ENCODE measurements at places on chromosomes 16 and 17.

- no peak for DNase-seq
Measured at GRCh38 chr17:6075050-6075449, 4.9 kb downstream of the WSCD1 start.

GRCh38 chr16:9903-10665 is 43.3 kb downstream of the POLR3K start:
- no peak for DNase-seq

DNA sequence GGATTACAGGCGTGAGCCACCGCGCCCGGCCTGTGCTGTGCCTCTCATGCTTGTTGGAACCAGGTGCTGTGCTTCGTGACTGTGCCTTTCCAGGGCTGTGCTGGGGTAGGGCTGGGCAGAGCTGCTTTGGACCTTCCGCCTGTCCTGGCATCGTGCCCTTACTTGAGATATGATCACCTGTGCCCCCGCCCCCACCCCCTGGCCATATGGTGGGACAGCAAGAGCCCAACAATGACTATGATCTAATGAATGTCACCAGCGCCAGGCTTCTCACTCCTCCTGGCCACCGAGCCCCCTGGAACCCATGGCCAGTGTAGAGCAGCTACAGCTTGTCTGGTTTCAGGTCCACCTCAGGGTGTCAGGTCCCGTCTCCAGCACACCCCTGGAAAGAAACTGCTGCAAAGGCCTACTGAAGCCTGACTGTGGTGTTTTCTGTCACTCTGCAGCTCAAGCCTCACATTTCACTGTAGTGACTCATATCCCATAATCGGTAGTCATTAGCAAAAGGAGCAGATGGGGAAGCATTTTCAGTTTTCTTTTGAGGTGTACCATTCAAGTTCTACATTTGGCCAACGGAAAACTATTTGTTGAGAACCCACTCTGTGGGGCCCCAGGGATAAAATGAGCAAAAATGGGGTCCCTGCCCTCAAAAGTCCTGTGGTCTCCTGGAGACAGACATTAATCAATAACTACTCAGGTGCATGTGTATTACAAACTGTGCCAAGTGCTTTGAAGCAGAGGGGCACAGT is 22.1 kb downstream of the FCSK start:
- DNase-seq, result no peak

DNA sequence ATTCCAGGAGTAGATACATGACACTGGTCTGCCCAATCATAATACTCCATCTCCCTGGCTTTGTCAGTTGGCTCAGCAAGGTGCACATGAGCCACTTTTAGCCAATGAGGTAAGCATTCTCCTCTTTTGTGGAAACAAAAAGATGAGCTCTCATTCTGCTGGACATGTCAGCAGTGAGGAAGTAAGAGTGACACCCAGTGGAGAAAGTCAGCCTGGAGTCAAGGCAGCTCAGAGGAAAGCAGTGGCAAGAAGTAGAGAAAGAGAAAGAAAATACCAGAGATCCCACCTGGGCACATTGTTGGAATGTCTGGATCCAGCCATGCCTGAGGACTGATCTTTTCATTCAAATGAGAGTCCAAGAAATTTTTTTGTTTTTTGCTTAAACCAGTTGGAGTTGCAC is 496.9 kb upstream of the C16orf82 start:
- DNase-seq, result no peak

DNA sequence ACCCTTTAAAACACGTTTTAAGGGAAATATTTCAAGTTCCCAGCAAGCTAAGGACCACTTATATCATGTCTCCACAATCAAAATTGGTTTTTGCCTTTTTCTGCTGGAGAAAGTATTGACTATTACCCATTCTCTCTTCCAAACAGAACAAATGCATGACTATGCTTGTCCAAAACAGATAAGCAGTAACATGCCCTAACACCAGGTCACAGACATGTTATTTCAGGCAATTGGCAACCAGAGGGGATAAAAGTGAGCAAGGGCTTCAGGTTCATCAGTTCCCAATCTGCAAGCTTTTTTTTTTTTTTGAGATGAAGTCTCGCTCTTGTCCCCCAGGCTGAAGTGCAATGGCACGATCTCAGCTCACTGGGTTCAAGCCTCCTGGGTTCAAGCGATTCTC is 15.0 kb downstream of the SKA2 start:
- no peak for DNase-seq

DNA sequence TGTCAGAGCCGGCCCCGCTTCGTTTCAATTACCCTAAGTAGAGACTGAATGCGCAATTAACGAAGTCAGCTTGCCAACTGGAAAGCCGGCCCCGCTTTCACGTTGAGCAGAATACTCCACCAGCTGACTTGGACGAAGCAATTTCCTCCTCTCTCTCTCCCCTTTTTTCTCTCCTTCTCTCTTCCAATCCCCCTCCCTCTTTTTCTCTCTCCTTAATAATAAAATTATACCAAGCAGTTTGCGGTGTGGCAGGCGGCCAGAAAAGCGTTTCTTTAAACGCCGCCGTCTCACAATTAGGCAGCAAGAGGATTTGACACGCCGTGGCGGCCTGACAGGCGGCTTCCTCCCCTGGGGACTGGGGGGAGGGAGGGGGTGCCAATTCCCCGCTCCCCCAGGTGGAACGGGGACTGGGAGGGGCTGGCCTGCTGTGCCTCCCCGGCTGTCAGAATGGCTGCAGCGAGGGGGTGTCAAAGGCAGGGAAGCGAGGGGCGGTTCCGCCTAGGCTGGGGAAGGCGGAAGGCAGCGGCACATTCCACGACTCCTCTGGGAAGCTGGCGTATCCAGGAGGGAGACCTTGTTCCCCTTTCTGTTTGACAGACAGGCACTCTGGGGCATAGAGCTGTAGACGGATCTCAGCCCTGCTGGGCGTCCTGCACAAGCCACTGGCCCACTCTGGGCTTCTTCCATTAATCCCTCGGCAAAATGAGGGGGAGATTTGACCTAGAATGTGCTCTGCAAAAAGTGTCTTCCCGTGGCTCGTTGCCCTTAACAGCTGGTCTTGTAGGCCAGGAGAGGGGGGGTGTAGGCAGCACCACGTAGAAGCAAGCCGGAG is 52.7 kb downstream of the SREBF1 start:
- DNase-seq, result no peak

GRCh38 chr16:13153696-13154095 is 252.3 kb downstream of the SHISA9 start:
- DNase-seq, result no peak

DNA sequence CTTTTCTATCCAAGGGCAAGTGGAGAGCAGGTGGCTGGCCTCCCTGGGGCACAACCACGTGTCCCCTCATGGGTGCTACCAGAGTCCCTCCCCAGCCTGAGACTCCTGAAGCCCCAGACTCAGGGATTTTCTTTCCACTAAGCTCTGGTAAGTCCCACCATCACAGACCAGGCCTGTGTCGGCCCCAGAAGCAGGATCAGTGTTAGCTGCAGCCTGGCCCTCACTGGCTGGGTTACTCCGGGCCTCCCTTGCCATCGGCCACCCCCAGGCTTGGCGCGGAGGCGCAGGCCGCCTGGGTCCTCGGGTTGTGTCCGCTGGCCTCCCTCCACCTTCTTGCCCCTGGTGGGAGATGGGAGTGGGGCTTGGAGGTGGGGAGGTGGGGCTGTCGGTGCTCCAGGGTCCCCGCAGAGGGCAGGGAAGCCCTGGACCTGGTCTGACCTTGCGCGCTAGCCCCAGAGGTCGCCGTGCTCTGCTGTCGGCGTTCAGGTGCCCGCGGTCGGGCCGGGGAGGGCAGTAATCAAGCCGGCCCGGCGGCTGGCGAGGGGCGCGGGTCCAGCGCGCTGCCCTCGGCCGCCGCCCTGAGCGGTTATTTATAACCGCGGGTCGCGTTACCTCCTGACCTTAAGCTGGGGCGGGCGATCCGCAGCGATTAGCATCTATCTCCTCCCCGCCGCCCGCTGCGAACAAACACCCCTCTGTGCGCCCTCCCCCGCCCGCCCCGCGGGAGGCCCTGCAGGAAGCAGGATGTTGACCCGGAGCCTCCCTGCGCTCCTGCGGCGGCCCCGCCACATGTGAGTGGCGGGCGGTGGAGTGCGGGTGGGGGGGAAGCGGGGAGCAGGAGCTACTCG is 78.1 kb upstream of the TOB1 start:
- DNase-seq, result no peak

DNA sequence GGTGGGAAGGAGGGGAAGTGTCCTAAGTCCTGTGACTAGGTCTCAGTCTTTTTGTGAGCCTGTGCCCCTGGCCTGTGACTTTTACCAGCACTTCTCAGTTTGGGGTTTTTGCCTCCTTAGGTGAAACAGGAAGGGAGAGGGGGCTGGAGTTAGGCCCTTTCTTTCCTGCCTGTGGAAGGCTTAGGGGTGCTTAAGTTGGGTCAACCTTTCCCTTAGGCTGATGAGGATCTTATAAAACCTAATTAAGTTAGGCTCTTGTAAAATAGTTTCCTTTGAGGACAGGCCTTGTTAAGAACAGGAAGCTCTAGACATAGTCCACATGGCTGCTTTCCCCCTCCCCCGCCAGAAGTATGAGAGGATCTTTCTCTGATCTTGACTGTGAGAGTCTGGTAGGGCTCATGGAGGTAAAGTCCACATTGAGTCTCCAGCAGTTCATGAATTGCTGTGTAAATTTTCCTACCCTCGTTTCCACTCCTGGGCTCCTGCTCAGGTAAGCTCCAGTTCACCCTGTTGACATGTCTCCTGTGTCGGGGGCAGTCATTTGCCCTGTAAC is 17.0 kb upstream of the DNASE1 start:
- peak; percentile 58 for DNase-seq

GRCh38 chr17:28261219-28261618 is 57.8 kb upstream of the TMEM97 start:
- DNase-seq, result no peak

- no peak for DNase-seq
Measured at GRCh38 chr17:4562015-4562969, 1.9 kb upstream of the GGT6 start.

DNA sequence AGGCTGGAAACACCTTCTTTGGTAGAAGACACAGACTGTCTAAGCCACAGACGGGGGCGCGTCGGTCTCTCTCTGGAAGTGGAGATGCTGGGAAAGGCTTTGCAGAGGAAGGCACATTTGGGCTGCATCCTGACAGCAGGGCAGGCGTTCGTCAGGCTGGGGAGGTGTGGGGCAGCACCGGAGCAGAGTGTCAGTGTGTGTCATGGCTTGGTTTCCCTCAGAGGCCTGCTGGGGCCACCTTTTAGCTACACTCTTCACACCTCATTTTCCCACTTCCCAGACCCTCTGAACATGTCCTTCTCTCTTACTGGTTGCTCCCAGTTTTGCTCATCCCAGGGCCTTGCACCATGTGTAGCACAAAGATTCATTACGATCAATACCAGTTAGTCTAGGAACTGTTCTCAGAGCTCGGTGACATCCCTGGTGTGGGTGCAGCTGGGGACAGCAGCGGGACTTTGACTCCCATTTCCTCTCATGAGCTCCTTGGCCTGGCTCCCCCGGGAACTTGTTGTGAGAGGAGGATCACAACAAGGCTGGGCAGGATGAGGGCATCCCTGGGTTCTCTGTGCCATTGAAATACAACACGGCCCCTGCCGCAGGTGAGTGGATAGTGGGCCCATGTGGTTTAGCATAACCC is 33.1 kb downstream of the SMARCE1 start:
- DNase-seq, result no peak

- no peak for DNase-seq
Measured at GRCh38 chr17:68512960-68513474, 787 bp downstream of the PRKAR1A start.

GRCh38 chr17:57926723-57927047 is 28.5 kb downstream of the CUEDC1 start:
- DNase-seq, result no peak

- no peak for DNase-seq
Measured at GRCh38 chr17:78557598-78558039, 19.6 kb downstream of the DNAH17 start.

DNA sequence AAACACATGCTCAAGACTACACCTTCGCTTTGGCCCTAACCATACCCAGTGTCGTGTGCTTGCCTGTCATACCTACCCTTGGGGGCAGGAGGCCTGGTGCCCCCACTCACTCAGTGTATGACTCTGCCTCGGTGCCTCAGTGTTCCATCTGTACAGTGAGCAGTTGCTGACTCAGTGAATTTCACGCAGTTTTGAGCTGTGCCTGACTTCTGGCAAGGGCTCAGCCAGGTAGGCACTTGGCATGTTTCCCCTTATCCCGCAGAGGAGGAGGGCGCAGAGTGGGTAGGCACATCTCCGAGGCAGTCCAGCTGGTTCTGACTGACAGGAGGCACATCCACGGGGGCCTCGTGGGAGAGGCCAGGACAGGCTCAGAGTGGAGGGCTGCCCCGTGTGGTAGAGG is 148.9 kb upstream of the CIBAR2 start:
- no peak for DNase-seq

DNA sequence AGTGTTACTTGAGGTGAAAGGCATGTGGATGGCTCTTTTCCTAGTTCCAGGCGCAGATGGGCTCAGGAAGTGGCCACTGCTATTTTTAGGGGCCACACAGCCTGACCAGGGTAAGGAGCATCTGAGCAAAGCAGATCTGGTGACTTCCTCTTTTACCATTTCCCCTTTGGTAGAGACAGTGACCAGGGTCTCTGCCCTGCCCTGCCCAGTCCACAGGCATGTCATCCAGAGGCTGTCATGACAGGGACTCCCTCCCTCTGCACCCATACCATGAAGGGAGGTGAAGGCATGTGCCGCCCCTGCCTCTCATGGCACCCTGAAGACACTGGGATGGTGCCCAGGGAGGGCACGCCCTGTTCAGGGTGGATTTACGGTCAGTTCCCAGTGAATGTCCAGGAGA is 2.2 kb downstream of the PLA2G15 start:
- DNase-seq, result no peak

DNA sequence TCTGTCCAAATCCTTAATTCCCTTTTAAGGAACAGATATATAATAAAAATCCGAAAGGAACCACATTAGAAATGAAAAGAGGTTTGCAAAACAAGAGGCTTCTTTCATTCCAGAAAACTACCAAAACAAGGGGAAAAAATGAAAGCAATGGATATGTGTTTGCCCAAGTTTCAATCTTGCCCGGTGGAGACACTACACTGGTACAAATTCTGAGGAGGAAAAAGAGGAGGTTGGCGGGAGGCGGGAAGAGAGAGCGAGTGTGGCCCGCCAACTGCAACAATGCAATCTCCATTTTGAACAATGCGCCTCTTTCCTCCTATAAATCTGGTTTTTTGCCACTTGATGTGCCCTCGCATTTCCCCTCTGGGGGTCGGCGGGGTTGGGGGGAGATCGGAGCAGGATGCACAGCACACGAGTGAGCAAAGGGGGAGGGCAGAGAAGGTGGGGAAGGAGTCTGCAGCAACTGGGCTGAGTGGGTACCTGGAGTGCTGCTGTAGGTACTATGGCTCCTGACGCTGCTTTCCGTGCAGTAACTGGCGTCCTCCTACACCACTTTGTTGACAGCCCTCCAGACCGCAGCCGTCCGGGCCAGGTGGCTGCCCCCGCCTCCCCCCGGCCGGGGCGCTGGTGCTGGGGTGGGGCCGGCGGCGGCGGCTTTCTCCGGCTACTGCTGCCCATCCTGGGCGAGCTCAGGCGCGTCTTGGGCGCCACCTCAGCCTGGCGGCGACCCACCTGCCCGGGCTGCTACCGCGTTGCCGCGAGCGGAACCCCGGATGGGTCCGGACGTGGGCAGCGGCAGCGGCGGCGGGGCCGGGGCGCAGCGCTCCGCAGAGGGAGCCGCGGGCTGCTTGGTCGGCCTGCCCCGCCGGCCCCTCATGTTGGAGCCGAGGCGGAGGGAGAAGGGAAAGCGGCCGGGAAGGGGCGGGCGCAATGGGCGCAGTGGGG is 93.8 kb upstream of the PLEKHM1 start:
- peak; percentile 86 for DNase-seq
